ENCODE measurements at places on chromosomes 2 and 18. TPM values are rescaled to one million over a fixed set of nuclear protein-coding genes. Genes with fewer than 3 reads are reported as not detected.

Gene LGALSL
- polyA plus RNA-seq = 33.0 TPM

GRCh38 chr2:219886615-219887014 is 259.2 kb downstream of the SLC4A3 start:
- DNase-seq = no peak

Gene HOXD10
- polyA plus RNA-seq = 123 TPM

- DNase-seq = no peak
Measured at GRCh38 chr2:149441255-149441654, 110.9 kb downstream of the LYPD6 start.

- DNase-seq = no peak
Measured at GRCh38 chr2:197215748-197216360, 94.7 kb downstream of the ANKRD44 start.

- no peak for DNase-seq
Measured at GRCh38 chr2:46202453-46202852, 94.8 kb upstream of the EPAS1 start.

DNA sequence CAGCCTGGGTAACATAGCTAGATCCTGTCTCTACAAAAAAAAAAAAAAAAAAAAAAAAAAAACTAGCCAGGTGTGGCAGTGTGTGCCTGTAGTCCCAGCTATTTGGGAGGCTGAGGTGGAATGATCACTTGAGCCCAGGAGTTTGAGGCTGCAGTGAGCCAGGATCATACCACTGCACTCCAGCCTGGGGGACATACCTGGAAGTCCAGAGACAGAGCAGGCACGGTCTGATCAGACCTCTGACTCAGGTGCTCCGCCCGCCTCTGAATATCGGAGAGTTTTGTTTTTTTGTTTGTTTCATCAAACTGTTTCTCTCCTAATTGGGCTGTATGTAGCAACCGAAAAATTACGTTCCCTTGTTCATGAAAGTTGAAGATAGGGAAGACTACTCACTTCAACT is 49.2 kb downstream of the RASGRP3 start:
- no peak for DNase-seq

DNA sequence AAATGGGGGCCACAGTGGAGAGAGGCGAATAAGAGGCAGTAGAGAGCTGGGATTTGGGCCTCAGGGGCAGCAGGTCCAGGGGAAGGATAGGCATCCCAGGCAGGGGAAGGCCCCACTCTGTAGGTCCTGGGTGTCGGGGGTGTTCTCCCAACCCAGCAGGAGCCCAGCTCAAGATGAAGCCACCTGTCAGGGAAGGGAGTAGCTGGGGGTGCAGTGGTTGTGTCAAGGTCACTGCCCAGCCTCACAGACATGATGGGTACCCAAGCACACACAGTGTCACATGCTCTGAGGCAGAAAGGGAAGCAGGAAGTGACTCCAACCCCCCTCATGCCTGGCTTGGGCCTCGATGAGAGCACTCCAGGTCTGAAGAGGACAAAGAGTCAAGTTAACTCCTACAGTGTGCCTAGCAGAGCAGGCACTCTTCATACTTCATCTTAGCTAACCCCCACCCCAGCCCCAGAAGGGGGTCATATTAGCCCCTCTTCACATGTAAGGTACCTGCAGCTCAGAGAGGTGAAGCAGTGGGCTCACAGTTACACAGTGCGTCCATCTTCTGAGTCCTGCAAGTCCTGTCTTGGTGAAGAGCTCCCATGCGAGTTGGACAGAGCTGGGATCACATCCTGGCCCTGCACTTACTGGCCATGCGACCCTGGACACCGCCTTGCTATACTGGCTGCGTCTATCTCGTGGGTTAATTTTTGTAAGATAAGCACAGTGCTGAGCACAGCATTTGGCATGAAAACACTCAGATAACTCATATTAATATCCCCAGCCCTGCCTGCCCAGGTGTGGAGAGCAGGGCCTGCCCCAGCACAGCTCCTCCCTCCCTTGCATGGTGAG is 72.6 kb upstream of the DAPL1 start:
- no peak for DNase-seq

GRCh38 chr2:233535271-233535670 is 31.3 kb downstream of the USP40 start:
- no peak for DNase-seq

Gene RGPD3
- polyA plus RNA-seq = 0.06 TPM

Gene ARHGEF4
- 6.5 TPM for polyA plus RNA-seq

- DNase-seq = no peak
Measured at GRCh38 chr2:106664669-106665068, 177.5 kb downstream of the CD8B2 start.

Gene PHLPP1
- polyA plus RNA-seq = 18.1 TPM

GRCh38 chr2:75605770-75606529 is 40.6 kb upstream of the MRPL19 start:
- no peak for DNase-seq

- DNase-seq = no peak
Measured at GRCh38 chr2:15059870-15060512, 427.5 kb downstream of the LRATD1 start.

- DNase-seq = no peak
Measured at GRCh38 chr18:50633992-50634391, 74.1 kb downstream of the MAPK4 start.

Gene SEPTIN10
- polyA plus RNA-seq = 122 TPM

GRCh38 chr2:9980520-9980919 is 29.0 kb downstream of the GRHL1 start:
- DNase-seq = no peak

Gene PLEKHB2
- 88.7 TPM for polyA plus RNA-seq

GRCh38 chr2:24830351-24830750 is 37.1 kb downstream of the CENPO start:
- no peak for DNase-seq

Gene CDH20
- 3.4 TPM for polyA plus RNA-seq

Gene LYPD6
- polyA plus RNA-seq = 19.9 TPM

DNA sequence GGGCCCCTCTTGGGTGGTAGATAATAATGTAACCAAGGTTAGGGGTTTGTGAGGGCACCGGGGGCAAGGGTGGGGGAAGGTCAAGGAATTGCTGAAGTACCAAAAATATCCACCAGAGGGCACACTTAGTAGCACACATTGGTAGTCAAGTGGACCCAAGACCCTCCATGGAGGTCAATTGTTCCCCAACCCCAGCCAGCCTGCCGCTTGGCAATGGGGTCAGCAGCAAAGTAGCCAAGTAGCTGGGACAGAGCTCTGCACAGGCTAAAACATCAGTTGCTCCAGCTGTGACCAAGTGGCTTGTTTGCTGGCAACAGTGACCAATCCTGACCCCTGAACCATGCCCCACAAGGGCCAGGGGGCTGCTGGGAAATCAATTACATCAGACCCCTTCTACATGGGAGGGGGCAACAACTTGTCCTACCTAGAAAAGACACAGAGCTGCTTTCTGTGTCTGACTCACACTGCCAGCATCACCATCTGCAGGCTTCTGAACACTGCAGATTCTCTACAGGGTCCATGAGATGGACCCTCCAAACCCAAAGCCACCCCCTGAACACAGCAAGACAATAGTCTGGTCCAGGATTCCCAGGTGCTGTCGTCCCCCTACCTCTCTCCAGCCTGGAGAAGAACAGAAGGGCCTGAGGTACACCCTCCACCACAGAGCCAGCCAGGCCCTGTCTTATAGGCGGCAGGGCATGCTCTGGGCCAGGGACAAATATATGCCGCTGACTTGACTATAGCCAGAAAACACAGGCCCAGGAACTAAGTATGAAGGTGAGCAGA is 76.0 kb downstream of the EMX1 start:
- no peak for DNase-seq

DNA sequence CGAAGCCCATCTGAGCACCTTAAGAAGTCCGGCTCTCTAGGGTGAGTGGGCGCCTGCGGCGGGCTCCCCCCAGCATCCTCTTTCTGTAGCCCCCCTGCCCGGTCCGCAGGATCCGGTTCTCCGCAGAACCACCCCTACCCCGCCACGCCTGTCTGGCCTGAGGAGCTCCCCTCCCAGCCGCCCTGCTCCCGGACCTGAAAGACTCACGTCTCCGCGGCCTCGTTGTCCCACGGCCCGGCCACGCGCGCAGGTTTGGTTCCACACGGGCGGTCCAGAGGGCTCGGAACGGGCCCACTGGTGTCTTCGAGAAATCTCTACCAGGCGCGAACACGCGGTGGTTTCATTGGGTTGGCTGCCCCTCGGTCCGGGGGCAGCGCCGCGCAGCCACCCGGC is 237 bp downstream of the SLC39A6 start:
- DNase-seq = no peak

- no peak for DNase-seq
Measured at GRCh38 chr2:32937602-32938448, 8.9 kb upstream of the LTBP1 start.

- DNase-seq = no peak
Measured at GRCh38 chr2:169999054-169999453, 171.8 kb downstream of the UBR3 start.

- DNase-seq = no peak
Measured at GRCh38 chr18:66867653-66868052, 263.8 kb upstream of the CDH19 start.

- DNase-seq = no peak
Measured at GRCh38 chr2:179266271-179266670, 1.6 kb upstream of the SESTD1 start.

DNA sequence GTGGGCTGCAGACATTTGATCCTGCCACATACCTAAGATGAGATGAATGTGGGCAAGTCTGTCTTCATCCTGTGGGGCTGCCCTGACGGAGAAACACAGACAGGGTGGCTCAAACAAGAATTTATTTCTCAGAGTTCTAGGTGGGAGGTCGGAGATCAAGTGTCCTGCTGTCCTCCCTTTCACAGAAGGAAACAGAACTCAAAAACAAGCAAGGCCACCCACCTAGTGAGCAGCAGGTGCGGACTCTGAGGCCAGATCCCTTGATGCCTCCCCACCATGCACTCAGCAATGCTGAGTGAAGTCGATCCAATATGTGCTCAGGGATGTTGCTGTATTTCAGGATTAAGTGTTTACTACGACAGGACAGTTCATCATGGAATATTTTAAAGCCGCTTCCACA is 63.0 kb upstream of the SNTG2 start:
- DNase-seq = no peak

DNA sequence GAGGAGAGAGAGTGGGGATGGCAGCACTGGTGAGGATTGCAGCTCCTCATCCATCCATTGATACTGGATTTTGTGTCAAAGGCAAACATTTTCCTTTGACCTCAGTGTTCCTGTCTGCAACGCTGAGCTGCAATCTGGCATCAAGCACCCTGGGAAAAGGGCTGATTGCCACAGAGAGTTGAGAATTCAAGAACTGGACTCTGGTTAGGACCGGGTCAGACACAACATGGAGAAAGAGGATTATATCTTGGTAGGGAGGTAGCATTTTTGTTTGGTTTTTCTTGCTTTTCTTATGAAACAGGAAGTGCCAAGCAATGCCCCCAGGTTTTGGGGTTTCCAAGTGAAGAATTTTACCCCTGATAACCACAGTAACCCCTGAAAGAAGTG is 81.9 kb upstream of the PKDCC start:
- no peak for DNase-seq

DNA sequence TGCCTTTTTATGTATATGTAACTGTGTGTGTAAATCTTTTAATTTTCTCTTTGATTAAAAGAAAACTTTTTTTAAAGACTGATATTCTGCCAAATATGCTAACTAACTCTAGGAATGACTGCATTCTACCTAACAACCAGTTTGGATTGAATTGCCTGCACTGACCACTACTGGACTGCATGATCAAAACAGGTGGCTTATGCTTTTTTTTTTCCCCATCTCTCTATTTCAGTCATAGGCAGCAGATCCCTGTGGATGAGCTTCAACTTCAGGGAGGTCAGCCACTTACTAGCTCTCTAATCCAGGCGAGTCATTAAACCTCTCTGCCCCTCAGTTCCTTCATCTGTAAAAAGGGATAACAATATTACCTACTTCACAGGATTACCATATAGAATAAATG is 138.6 kb upstream of the SERTAD2 start:
- DNase-seq = no peak
